ENCODE measurements at places on chromosomes 6 and 20. TPM values are rescaled to one million over a fixed set of nuclear protein-coding genes. Genes with fewer than 3 reads are reported as not detected.

- DNase-seq = peak; percentile 49
Measured at GRCh38 chr6:105781915-105782314, 304.2 kb upstream of the PRDM1 start.

- DNase-seq = no peak
Measured at GRCh38 chr20:21702553-21703470, 2.7 kb upstream of the PAX1 start.

GRCh38 chr6:39378960-39379425, 56.5 kb upstream of the KCNK16 start:
- no peak for DNase-seq

GRCh38 chr6:132199343-132199742, 201.9 kb downstream of the MOXD1 start:
- no peak for DNase-seq

DNA sequence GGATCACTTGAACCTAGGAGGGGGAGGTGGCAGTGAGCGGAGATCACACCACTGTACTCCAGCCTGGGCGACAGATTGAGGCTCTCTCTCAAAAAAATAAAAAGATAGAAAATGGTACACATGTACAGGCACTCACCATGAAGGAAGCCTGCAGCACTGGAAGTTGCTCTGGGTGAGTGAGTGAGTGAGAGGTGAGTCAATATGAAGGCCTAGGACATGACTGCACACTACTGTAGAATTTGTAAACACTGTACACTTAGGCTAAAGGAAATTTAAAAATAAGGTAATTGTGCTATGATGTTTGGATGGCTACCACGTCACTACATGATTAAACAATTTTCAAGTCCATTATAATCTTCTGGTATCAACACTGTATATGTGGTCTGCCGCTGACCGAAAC, 216.2 kb downstream of the FOXC1 start:
- no peak for DNase-seq

DNA sequence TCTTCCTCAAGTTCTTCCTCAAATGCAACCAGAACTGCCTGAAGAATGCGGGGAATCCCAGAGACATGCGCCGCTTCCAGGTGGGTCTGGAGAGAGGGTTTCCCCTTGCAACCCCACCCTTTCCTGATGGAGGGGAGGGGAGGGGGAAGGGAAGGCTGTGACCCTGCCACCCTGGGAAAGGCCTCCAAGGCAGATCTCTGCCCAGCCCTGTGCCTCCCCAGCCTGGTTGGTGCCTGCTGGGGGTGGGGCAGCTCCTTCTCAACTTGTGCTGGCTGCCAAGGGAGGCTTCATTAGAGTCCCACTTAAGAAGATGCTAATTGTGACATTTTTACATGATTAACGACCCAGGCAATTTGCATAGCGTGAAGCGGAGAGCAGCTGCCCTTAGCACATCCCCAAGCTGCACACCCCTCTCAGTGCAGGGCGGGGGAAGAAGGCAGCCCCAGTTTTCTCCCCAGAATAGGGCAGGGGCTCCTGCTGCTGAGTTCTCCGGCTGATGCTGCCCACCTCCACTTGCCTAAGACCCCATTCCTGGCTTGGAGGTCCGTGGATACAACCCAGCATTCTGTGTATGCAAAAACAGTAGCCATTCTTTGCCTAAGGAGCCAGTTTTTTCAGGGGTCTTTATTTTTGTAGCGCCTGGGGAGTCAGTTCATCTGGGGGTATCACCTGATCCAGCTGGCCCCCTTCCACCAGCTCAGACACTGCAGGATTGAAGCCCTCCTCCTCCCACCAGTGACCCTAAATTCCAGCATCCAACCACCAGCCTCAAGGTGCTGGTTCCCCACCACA, 51.7 kb downstream of the CPXM1 start:
- no peak for DNase-seq

DNA sequence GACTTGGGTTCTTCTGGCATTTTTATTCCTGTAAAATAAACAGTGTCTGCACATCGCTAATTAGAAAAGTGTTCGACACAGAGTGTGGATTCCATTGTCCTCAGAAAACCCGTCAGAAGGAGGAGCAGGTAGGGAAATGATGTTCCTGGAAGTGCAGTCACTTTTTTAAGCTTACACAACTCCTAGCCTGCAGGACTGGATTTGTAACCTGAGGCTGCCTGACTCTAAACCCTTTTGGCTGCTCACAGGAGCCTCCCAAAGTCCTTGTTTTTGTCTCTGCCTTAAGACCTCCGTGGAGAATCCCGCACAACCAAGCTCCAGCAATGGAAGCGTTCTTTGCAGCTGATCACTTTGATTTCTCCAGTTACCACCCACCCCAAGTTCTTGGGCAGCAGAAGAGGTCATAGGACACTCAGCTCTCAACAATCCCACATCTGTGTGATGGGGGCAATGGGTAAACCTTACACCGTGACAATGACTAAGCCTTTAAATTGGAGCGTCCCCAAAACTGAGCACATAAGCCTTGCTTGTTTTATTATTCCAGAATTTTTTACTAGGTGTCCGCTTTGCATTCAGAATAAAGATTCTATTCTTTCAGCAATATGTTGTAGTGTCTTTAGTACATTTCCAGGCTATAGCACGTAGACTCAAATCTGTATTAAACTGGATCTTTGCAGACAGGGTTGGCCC, 227.9 kb downstream of the TBXT start:
- DNase-seq = no peak

GRCh38 chr6:42417641-42418112, 34.0 kb downstream of the TRERF1 start:
- peak; percentile 31 for DNase-seq

DNA sequence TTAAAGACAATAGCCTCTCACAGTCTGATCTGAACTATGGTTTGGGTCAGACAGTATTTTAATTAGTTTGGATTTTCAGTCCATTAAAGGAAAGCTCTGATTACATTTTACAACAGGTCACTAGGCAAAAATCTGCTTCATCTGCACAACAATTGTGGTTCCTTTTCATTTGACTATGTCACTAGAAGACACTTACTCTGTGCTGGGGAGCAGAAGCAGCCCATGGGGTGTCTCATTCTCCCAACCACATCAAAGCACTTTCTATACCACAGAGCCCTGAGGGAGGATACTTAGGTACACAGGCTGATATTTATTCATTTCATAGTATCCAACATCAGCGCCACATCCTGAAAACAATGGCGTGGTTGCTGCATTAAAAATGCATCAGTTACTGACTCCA, 36.6 kb upstream of the HDAC2 start:
- DNase-seq = peak; percentile 8

GRCh38 chr20:61525781-61526431, 273.8 kb downstream of the CDH4 start:
- no peak for DNase-seq

GRCh38 chr6:157326979-157327378, 3.7 kb upstream of the TMEM242 start:
- DNase-seq = no peak

- DNase-seq = peak; percentile 39
Measured at GRCh38 chr6:110357664-110358552, at the start of gene METTL24. METTL24 (minus strand) TSS chr6:110358349; CDS start chr6:110358272, 77 bp downstream.

DNA sequence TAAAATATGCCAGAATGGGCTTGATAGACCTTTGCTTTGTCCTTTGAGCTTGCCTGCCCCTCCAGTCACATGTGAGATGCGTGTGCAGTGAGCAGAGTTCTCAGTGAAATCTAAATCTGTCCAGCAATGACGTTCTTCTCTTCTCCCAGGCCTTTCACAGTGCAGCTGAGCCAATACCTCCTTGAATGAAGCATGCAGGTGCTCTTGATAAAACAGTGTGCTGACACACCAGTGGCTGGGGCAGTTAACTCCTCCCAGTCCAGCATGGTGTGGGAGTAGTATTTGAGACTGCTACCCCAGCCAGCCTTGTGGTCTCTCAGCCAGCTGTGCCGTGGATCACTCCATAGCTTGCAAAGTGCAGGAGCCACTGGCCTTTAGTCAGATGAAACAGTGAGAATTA, 240.5 kb downstream of the FARS2 start:
- DNase-seq = no peak

GRCh38 chr6:158283304-158283980, 28.8 kb upstream of the TULP4 start:
- DNase-seq = no peak

DNA sequence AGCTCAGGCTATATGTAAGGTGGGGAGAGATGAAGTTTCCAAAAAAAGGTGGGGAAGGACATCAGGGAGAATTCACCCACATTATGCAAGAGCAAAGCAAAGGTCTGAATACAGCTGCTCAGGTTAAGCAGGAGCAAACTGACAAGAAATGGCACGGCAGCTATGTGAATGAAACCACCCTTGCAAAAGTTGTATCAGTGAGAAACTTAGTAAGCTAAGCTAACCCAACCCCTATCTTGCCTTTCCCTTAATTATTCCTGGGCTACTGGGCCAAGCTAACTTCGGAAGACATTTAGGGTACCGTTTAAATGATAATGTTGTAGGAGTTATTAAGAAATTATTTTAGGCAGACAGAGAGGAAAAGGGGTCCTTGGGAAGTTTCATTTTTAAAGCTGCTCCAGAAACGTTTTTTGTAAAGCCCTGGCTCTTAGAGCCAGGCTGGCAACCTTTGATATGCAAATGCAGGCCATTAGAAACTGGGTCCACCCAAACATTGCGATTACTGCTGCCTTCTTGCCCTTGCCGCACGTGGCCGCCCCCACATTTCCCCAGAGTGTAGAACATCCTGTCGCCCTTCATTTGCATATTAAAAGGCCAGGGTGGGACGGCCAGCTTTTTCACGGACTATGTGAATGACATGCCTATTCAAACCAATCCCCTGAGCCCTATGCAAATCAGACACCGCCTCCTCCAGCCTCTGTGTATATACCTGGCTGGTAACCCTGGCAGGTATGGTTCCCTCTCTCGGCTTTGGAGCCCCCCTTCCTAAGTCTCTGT, 60.5 kb upstream of the SAMD5 start:
- no peak for DNase-seq

GRCh38 chr6:99485395-99485773, 29.8 kb downstream of the USP45 start:
- DNase-seq = no peak

- no peak for DNase-seq
Measured at GRCh38 chr6:783966-784735, 91.2 kb upstream of the EXOC2 start.

The CAGE1 gene
- total RNA-seq = 0.63 TPM

The OPN5 gene
- not detected for total RNA-seq

The LAMP5 gene
- total RNA-seq = not detected

The TRIM38 gene
- 29.7 TPM for total RNA-seq

The LRRC73 gene
- total RNA-seq = 0.49 TPM

The PACRG gene
- total RNA-seq = 1.2 TPM

The OR2B6 gene
- total RNA-seq = not detected

The ZSCAN23 gene
- 2.8 TPM for total RNA-seq

The EXOC2 gene
- 40.3 TPM for total RNA-seq

Data from naive thymus-derived CD8-positive, alpha-beta T cell (primary cell).